Suprapubic skin (tissue), 4 donors: ENCODE measurements at places on chromosomes 2 and 18. TPM values are rescaled to one million over a fixed set of nuclear protein-coding genes. Genes with fewer than 3 reads are reported as not detected.

ERFE gene
- total RNA-seq: not detected

DNA sequence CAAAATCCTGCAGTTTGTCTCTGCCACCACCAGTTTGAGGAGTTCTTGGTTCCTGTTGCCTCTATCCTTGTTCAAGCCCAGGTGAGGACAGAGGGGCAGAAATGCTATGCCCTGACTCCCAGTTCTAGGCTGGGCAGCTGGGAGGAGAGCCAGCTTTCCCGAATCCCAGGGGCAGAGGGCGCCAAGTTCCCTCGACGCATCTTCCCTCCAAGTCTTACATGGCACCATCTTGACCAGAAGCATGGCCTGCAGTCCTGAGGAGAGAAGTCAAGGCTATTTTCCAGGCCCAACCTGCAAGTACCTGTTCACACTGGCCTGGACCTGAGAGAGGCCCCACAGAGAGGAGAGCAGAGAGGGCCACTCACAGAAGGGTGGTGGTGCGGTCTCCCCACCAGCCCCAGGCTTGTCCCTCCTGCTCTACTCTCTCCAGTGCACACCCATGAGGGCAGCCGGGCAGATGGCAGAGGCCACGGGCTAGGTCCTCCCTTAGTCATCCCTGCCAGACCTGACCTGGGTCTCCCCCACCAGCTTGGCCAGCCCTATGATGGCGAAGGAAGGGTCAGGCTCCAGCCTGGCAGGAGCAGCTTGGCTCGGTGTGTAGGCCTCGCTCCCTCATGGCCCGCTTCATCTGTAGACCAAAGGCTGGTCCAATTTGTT, 115.7 kb upstream of the MSTN start:
- no peak for DNase-seq

TPO gene
- total RNA-seq: 1.3 TPM

DNA sequence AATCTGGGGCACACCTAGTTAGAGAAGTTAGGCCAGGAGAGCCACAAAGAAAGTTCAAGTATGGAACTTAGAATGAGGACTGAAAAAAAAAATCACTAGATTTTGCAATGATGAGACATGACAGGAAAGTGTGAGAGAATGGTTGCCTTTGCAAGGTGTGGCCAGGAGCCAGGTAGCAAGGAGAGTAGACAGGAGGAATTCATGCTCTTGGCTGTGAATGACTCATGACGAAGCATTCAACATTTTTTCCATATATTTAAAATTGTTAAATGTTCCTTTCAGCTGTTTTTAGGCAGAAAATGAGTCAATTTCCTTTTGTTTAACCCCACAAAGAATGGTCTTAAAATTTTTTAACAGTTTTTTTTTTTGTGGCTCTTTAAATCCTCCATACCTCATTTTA, 636.9 kb downstream of the PLCL1 start:
- no peak for DNase-seq

GALR1 gene
- total RNA-seq: not detected

DNA sequence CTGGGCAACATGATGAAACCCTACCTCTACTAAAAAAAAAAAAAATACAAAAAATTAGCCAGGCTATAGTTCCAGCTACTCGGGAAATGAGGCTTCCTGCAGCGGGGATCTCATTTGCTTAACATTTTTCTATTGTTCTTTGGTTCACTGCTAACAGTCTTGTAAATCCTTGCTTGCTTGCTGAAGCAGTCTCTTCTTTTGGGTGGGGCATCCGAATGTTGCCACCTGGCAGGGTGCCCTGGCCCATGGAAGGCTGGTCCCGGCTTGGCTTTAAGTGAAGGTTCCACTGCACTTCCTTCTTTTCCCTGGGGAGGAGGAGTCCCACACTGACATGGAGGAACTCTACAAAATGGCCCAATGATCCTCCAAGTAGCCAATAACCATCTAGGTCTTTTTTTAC, 6.0 kb upstream of the ANKRD29 start:
- DNase-seq: no peak

GRCh38 chr2:58448065-58448507, 207.0 kb upstream of the FANCL start:
- no peak for DNase-seq

PJVK gene
- total RNA-seq: 1.7 TPM

CHAC2 gene
- total RNA-seq: 6.4 TPM

DNA sequence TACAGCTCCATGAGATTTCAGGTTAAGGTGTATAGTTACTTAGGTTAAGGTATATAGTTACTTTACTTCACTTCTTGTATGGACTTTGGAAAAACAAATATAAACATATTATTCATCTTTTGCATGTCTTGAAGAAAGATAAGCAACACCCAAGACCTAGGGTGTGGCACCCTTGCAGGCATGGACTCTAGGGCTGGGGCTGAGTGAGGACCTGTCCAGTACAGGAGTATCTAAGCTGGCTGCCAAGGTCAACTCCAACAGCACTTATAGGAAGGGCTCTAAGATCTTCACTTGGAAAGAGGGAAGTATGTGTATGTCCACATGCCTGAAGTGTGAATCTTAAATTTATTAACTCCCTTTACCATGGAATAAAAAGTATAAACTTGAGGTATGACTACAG, 7.1 kb upstream of the TMEM163 start:
- no peak for DNase-seq

- DNase-seq: no peak
Observed at GRCh38 chr2:177246000-177246399, 18.5 kb downstream of the NFE2L2 start.

- DNase-seq: no peak
Observed at GRCh38 chr2:200877443-200877842, 11.4 kb downstream of the PPIL3 start.

MEP1B gene
- total RNA-seq: not detected

DNA sequence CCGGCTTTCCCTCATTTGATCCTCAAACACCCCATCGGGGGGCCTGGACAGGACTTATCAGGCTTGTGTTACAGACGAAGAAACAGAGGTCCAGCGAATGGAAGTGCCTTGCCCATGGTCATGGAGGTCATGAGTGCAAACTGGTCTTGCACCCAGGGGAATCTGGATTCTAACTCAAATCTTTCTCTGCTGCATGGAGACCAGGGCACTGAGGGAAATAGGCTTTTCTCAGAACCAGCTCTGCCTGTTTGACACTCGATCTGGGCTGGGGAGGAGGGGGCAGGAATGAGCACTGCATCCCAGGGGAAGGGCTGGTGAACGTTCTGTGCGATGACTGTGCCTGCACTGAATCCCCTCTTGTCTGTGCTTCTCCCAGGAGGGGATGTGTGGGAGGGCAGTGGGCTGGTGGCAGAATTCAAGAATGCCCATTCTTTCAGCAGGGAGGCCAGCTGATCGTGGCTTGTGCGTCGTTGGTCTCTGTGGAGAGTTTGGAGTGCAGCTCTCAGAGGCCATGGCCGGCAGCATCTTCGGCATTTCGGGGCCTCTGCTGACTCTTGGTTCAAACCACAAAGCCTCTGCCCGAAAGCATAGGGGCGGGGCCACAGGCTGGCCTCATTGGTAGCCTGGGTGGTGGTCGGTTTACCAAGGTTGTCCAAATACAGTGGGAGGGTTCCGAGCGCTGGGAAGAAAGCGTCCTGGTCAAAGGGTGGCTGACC, 171.6 kb downstream of the DDX1 start:
- DNase-seq: no peak

SCYGR4 gene
- total RNA-seq: 1.5 TPM

GRCh38 chr2:39515273-39515896, 78.3 kb upstream of the MAP4K3 start:
- no peak for DNase-seq

- peak; percentile 87 for DNase-seq
Observed at GRCh38 chr2:20650877-20651730, at the start of gene HS1BP3. Gene HS1BP3, minus strand, starts transcription at chr2:20651098. Its CDS starts 35 bp downstream, at chr2:20651063.

GRCh38 chr18:46416706-46417638, 240.0 kb downstream of the LOXHD1 start:
- no peak for DNase-seq
